ENCODE measurements at places on chromosomes 1 and 21.
A peak's percentile ranks its signal among the peaks of the same experiment; 100 is the strongest.

GRCh38 chr21:33949516-33950430 lies 34.2 kb upstream of the ATP5PO start:
- no peaks in the 10 kb centered on the region for H3K27me3 ChIP-seq
- no peak overlapping the region for H3K27ac ChIP-seq
- no peak overlapping the region for H3K4me3 ChIP-seq
- DNase-seq, result no peak
- peaks cover 3% of the 10 kb centered on the region for H3K36me3 ChIP-seq
- peaks cover 19% of the 10 kb centered on the region for H3K4me1 ChIP-seq

GRCh38 chr21:27734146-27734545 lies 767.3 kb upstream of the ADAMTS5 start:
- no peaks in the 10 kb centered on the region for H3K27me3 ChIP-seq
- H3K27ac ChIP-seq, result no peak overlapping the region
- H3K36me3 ChIP-seq, result no peaks in the 10 kb centered on the region
- DNase-seq, result no peak
- no peaks in the 10 kb centered on the region for H3K4me1 ChIP-seq
- H3K4me3 ChIP-seq, result no peak overlapping the region

DNA sequence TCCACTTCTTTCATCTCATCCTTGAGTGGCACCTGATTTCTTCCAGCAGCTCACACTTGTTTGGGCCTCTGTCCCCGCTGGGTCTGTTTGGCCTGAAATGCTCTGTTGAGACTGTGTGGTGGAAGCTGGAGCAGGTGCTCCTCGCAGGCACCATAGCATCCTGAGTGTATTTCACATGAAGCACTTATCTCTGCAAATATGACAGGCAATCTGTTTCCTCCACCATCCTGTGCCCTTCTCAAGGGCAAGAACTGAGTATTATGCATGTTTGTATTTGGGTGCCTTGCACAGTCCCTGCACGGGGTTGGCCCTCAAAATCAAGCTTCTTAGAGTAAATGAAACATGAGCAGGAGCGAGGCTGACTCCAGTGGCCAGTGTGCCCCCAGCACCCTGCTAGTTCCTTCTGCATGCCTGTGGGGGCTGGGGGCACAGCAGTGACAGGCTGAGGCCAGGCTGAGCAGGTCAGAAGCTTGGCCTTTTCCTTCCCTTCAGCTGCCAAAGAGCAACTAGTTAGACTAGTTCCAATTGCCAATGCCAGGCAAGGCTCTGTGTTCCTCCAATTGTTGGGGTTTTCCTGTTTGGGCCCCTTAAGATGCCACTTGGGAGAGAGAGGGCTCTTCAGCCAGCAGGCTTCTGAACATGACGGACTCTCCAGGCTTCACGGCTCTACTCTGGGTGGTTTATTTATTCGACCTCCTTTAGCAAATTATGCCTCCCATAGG lies 129.6 kb upstream of the ATP1A1 start:
- no peak for DNase-seq
- H3K4me1 ChIP-seq, result peaks cover 3% of the 10 kb centered on the region
- peak overlapping the region; percentile 14 for H3K27ac ChIP-seq
- H3K4me3 ChIP-seq, result no peak overlapping the region
- no peaks in the 10 kb centered on the region for H3K27me3 ChIP-seq

GRCh38 chr1:6788946-6789345 lies 3.7 kb downstream of the CAMTA1 start:
- DNase-seq, result no peak
- no peak overlapping the region for H3K4me3 ChIP-seq
- peak overlapping the region; percentile 22 for H3K27ac ChIP-seq
- peaks cover 2% of the 10 kb centered on the region for H3K36me3 ChIP-seq
- no peaks in the 10 kb centered on the region for H3K27me3 ChIP-seq

Measured in progenitor cell of endocrine pancreas (in vitro differentiated cells).